ENCODE measurements at places on chromosomes 2 and 18.

DNA sequence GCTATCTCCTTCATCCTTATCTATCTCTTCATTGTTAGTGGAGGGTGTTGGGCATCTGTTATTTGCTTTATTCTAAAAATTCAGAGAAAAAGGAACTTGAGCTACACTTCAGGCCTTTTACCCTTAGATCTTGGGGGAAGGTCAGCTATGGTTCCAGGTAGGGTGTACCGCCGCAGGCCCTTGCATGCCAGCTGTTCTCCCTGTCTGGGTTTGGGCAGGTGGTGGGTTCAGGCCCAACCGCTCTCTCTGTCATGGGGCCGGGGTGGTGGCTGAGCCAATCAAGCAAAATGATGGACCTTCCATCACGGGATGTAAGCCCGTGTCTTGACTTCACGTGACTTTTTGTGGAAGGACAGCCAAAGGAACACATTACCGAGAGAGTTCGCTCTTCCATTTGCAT is 231.1 kb downstream of the LDLRAD4 start:
- no peak for DNase-seq

DNA sequence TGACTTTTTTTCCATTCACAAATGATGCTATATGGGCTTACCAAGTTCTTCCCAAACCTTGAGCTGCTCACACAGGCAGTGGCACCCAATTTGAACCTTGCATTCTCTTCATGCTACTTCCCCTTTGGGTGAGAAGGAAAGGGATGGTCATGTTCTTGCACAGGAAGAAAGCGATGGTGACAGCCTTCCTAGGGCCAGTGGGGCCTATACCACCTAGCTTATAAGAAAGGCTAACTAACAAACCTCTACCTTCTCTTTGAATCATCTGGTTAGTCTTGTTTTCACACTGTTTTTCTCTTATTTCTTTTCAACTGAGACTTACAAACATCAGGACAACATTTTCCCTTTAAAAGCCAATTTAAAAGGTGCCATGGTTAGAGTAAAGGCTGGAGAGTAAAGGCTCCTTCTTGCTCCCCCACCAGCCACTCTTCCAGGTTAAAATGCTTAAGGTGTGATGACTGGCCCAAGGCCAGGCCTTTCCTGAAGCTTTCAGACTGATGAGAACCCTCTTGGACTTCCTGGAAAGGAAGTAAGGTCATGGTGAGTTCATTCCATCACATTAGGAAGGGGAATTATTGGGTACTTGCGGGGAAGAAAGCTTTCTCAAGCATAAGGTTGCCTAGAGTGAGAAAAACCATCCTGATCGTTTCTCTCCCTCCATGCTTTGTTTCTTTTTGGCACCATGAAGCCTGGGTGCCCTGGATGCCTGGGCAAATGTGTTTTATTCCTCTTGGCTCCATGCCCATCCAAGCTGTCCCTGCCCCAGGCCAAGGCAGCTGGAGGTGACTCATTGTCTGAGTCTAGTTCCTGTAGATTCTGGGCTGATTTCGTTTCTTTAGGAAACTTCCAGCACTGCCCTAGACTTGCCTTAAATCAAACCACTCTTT is 41.4 kb upstream of the ITGB6 start:
- DNase-seq, result no peak

DNA sequence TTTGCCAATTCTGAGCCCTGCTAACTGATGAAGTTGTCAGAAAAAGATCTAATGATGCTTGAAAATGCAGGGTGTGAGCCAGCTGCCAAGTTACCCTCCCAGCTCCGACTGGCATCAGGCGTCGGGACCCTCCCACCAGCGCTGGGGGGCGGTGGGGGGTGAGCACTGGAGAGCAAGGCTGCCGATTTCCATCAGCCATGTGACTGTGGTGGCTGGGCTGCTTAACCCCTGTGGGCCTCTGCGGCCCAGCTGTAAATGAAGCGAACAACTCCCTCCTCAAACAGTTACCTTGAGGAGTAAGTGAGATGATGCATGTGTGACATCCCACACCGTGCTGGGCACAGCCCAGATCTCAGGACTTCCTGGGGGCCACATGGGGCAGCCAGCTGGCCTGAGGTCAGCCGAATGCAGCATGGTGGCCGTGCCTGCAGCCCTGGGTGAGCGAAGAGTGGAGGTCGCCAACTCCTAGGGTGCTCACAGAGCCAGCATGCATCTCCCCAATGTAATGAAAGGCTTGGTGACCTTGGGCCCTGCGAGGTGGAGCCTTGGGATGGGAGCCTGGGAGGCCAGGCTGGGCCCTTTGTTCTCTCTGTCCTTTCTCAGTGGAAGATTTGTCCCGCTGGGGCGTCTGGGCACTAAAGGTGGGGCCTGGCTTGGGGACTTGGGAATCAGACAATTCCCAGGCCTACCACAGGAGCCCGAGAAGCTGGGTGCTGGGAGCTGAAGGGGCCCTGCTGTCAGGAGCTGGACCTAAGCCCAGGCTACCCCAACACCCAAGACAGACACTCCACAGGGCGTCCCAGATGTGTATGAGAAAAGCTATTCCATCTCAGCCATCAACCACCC is 25.1 kb downstream of the CIB4 start:
- no peak for DNase-seq

GRCh38 chr2:41924709-41925408 is 123.0 kb upstream of the PKDCC start:
- DNase-seq, result no peak

DNA sequence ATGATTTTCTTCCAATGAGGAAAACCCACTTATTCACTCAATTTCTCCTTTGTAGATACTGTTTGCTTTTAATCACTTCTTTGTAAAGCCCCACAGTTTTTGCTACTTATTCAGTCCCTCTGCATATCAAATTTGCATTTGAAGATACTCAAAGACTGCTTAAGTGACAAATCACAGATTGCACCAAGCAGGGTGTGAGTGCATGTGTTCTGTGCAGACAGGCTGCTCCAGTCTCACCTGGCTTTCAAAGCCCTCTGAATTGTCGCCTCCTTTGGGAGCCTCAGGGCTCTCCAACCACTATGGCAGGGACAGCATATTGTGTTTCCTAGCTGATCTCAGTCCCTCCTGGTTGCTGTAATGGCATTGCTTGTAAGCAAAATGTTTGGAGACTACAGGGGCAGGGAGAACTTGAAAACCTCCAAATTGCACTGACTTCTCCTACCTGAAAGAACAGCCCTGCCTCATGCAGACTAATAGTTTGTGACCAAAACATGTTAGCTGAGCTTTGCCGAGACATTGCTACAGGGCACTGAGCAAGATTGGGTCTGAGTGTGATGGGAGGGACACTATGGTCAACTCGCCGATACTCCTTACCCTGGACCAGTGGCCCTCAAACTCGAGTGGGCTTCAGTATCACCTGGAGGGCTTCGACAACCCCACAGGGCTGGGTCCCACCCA is 96.8 kb downstream of the POLE4 start:
- no peak for DNase-seq

DNA sequence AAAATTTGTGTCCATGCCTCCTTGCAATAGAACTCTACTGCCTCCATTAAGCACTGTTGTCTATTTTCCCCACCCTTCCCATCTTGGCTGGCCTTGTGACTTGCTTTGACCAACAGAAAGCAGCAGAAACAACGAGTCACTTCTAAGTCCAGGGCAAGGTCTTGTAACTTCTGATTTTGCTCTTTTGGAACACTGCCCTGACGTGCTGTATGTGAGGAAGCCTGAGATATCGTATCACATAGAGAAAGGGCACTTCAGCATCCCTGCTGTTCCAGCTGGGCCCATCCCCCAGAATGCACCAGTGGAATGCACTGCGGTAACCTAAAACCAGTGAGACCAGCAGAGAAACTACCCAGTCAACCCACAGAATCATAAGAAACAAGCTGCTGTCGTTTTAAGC is 28.1 kb downstream of the NCKAP1 start:
- no peak for DNase-seq

DNA sequence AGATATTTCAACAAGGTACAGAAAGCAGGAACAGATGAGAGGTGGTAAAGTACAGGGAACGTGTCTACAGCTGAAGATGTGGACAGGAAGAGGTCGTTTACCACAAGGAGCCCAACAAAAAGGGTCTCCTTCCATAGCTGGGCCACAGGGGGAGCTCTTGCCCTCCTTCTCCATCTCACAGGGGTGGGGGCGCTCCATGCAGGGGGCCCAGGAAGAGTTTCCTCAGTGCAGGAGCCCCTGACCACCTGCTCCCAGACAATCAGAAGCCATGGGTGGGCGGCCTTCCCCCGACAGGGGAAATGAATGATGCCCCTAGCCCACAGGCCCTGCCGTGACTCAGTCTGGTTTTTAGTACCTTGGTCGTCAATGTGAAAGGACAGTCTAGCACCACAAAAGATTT is 163.6 kb upstream of the ZNF516 start:
- DNase-seq, result no peak

- no peak for DNase-seq
Measured at GRCh38 chr2:215554689-215555498, 119.0 kb upstream of the FN1 start.

GRCh38 chr2:134792186-134792585 is 46.2 kb upstream of the ACMSD start:
- DNase-seq, result no peak

DNA sequence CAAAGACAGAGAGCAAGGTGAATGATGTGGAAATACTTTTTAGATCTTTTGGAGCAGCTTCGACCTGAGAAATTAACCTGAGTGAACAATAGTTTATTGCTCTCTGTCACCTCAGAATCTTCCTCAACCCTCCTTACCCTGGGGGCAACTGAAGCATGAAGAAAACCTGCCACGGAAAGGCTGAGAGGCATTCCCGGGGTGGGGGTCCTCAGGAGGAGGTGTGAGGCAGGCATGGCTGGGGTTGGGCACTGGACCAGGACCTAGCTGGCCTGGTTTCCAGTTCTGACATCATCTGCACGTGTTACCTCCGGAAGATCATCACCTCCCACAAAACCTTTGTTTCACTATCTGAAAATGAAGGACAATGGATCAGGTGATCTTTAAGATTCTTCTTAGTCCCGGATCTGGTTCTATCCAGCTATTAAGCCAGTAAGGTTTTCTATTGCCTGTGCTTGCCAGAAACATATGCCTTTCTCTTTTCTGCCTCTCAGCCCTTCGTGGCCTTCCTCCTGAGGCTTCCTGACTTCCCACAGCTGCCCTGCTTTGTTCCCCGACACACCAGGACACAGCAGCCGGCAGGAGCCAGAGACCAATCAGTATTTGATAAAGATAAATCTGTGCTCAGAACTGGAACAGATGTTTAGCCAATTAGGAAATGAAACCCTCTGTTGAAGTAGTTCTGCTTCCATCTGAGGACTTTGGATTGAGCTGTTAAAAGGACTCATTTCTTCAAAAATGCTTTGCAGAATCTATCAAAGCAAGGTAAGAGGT is 232.5 kb downstream of the TDRD15 start:
- no peak for DNase-seq

DNA sequence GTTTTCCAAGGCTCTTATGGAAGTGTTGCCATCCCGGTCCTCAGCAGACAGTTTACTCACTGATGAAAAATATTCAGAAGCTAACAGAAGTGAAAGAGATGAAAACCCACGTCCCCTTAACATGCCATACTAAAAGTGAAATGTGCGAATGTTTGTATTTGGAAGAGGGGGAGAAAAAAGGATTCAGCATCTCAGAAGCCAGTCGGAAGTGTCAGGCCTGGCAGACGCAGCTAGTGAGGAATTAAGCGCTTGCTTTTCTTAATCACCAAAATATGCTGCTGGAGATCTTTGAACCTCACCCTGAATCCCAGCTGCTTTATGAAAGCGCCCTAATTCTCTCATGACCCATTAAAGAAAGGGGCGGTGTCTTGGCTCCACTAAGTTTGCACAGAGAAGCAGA is 653.7 kb downstream of the DCDC2C start:
- DNase-seq, result no peak

- DNase-seq, result no peak
Measured at GRCh38 chr2:102253140-102253752, 58.1 kb upstream of the IL1RL1 start.

GRCh38 chr2:109129921-109130722 is 1.1 kb downstream of the SH3RF3 start:
- DNase-seq, result no peak

GRCh38 chr2:240742602-240743095 is 51.0 kb downstream of the AQP12A start:
- no peak for DNase-seq

- DNase-seq, result no peak
Measured at GRCh38 chr2:233844836-233845235, 9.5 kb downstream of the HJURP start.

- no peak for DNase-seq
Measured at GRCh38 chr2:85796341-85797262, 42.8 kb downstream of the ATOH8 start.

DNA sequence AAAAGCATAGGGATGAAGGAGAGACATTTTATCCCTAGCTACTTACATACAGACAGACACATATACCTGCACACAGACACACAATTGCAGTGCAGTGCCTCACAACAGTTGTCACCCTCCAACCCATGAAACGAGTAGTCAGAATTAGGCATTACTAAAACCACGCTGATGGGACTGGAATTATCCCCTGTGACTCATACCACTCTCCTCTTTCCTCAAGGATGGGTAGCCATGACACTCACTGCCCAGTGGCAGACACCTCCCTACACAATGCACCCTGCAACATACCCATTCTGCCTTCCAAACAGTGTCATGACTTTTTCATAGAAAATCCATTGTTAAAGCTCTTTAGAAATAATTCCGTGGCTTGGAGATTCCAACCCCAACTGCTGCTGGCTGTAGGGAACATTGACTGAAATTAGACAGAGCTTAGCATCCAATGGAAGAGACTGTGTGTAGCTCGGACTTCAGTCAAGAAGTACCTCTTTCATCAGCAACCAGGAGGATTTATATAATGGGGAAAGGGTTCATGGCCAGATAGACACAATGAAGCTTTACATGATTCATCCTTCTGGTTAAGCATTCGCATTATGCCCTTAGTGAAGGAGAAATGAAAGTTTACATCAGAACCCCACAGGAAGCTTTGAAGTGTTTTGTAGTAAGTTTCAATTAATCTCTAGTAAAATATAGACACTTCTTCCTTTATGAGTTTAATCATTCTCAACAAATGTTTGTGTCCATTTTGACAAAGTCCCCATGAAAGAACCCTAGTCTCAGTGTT is 155.2 kb downstream of the FBXO15 start:
- no peak for DNase-seq

DNA sequence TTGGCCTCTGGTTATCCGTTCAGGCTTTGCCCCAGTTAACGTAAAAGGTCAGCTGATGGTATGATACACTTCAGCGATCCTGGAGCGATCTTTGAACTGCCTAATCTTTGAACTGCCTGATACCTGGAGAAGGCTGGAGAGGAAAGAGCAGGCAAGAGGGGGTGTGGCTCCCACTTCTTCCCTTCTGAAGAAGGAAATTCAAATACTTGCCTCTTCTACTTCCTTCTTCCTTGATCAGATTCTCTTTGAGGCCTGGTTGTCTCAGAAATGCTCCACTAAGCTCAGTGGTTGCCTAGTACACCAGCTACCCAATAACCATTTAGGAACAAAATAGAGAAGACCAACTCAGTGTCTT is 619 bp downstream of the GALM start:
- no peak for DNase-seq
